ENCODE measurements at places on chromosomes 1 and 21. TPM values are rescaled to one million over a fixed set of nuclear protein-coding genes. Genes with fewer than 3 reads are reported as not detected.

- no peak for DNase-seq
These were observed 127.3 kb upstream of the PLD5 start for GRCh38 chr1:242651817-242652216.

DNA sequence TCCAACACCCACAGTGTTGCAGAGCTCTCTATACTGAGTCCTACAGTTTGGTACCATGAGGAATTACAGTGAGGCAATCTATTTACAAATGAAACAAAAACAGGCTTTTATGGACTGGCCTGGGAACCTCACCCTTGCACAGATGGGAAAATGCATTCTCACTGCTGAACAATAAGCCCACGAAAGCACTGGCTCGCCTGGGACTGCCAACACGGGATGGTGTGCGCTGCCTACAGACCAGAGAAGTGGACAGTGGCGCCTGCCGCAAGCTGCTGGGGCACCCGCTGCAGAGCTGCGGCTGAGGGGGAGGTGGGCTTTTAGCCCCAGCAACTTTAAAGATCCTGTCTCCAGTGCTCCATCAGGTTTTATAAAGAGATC lies 28.5 kb upstream of the ABCG1 start:
- DNase-seq = no peak

Gene ANGPTL3
- polyA plus RNA-seq = 0.11 TPM

GRCh38 chr1:238401144-238401543 lies 510.4 kb upstream of the ZP4 start:
- DNase-seq = peak; percentile 5

- no peak for DNase-seq
These were observed 53.2 kb downstream of the LAMC2 start for GRCh38 chr1:183239220-183239742.

- no peak for DNase-seq
These were observed 62.0 kb downstream of the KCNK1 start for GRCh38 chr1:233675893-233676292.

DNA sequence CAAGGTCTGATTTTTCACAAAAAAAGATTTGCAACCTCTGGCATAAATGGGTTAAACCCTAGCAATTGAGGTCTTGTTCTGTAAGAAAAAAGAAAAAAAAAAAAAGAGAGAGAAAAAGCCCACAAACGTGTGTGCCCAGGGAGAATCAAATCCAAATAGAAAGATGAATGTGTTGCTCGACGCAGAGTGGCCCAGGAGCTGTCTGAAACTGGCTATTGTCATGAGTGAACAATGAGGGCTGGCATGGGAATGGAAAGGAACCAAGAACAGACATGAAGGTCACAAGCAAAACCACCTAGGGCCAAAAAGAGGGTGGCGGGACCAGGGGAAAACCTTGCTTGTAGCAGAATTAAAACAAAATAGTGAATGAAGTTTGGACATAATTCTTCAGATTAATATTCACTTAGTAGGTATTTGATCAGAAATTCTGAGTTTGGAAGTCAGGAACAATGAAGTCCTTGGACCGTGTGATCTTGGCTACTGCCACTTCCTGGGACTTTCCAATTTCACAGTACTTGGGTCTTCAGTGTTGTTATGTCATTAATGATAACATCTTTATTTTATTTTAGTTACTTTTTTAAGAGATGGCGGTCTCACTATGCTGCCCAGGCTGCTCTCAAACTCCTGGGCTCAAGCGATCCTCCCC lies 3.1 kb downstream of the ENO1 start:
- no peak for DNase-seq

DNA sequence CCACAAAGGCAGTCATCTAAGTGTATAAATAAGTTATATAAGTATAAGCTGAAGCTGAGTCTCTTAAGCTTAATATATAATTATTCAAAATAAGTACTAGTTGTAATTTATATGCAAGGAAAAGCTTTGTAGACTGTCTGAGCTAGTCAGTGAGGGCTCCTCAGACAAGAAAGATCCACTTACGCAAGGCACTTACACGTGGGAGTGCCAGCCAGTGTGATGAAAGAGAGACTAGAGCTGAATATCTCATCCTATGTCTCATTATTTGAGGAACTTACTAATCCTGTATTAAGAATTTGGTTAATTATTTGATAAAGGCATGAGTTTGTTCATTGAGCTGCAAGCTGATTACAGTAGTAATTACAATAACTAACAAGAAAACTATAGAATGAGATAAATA lies 146.9 kb downstream of the PDE4B start:
- DNase-seq = no peak

DNA sequence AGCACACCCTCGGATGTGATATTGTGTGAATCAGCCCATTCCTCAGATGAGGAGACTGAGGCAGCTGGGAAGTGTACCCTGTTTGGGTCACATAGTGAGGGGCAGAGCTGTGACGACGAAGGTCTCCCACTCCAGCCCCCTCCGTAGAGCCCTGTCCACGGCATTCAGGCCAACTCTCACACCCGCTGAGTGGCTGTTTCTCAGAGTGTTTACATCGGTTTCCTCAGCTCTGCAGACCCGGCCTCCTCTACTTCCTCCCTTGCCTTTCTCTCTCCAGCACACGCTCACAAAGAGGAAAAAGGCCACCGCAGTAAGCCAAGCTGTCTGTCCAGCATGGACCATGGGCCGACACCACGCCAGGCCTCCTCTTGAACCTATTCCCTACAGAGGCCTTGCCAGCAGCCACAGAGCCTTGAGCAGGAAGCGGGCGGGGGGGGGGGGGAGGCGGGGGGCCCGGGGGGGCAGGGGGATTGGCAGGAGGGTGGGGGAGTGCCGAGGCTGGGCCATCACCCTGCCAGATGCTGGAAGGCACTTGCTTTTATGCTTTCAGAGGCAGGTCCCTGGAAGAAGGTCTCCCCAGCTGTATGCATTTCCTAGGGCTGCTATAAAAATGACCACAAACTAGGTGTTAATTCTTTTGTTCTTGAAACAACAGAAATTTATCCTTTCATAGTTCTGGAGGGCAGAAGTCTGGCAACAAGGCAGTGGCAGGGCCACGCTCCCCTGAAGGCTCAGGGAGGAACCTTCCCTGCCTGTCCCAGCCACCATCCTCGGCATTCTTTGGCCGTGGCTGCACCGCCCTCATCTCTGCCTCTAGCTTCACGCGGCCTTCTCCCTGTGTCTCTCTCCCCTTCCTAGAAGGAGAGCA lies 178.4 kb downstream of the PSMG1 start:
- DNase-seq = no peak

Gene CELA3A
- polyA plus RNA-seq = 2.0 TPM

Gene DNAJC28
- polyA plus RNA-seq = 1.2 TPM

Gene ANKRD65
- polyA plus RNA-seq = 17.7 TPM

DNA sequence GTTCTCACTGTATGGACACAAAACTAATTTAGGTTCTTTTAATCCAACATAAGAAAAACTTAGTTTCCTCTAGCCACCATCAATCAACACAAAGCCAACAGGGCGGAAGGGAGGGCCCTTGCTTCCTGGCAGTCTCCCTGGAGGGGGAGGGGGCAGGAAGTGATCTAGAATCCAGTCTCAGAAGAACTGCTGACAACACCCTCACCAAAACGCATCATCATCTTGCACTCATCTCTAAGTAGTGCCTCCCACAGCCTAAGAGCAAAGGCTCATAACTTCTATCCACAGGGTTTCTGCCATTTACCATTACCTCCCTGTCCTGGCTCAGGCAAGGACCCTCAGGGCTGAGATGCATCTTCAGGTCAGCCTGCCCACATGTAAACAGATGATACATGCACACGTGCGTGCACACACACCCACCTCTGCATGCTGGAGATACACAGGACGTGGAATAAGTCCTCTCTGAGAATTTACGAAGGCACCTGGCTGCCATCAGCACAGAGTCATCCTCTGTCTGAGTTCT lies 20.5 kb downstream of the HIVEP3 start:
- no peak for DNase-seq

- no peak for DNase-seq
These were observed 26.5 kb downstream of the AKNAD1 start for GRCh38 chr1:108830119-108831008.

Gene CAPN8
- polyA plus RNA-seq = 11.9 TPM

DNA sequence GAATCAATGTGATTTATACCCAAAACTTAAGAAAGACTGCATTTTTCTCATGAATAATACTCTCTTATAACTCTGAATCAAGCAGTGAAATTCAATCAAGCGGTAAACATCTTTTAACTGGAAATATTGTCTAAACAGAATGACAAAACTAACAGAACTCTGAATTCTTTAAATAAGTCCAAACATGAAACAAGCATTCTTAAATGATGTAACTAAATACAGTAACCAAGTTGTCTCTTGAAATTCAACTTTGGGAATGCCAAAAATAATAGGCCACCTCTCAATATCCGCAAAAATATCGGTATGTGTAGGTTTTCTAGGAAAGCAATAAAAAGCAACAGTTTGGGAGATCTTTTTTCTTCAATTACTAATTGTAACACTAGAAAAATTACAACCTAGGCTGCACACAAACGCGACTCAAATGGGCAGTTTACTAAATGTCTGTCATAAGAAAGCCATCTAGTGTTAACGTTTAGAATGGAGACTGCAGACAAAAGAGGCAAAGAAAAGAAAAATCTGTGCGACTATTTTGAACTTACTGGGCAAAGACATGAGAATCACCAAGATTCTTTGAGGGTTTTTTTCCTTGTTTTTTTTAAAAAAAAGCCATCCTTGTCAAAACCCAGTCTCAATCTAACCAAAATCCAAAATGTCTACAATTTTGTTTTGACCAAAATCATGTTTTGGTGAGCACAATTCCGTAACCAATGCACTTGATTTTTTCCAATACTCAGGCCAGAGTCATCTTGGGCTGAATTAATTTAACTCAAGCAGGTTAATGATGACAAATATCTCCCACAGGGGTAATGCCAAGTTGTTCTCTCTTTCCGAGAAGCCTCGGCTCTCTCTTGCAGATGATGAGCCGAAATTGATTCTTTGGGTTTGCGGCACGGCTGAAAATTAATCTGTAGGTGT lies 1.3 kb downstream of the SIPA1L2 start:
- DNase-seq = no peak

- no peak for DNase-seq
These were observed 52.8 kb upstream of the HNRNPU start for GRCh38 chr1:244917073-244917670.

DNA sequence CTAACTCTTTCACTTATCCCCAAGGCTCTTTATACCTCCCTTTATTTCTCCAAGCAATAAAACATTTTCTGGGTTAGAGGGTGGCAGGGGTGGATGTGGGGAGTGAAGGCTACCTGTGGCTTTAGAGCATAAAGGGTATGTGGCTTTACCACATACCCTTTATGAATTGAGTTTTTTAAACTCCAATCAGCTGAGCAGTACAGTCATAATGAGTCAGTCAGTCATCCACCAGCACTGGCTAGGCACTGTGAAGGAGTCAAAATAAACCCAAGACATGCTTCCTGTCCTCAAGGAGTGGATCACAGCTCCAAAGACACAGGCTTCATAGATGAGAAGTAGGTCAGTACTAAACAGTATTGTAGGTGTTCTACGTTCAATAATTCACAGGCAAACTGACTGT lies 2.6 kb upstream of the TDRD10 start:
- DNase-seq = no peak

- DNase-seq = no peak
These were observed 25.5 kb downstream of the EVI5 start for GRCh38 chr1:92759361-92759760.

Gene AVPR1B
- not detected for polyA plus RNA-seq

Gene PTGER3
- 16.0 TPM for polyA plus RNA-seq

DNA sequence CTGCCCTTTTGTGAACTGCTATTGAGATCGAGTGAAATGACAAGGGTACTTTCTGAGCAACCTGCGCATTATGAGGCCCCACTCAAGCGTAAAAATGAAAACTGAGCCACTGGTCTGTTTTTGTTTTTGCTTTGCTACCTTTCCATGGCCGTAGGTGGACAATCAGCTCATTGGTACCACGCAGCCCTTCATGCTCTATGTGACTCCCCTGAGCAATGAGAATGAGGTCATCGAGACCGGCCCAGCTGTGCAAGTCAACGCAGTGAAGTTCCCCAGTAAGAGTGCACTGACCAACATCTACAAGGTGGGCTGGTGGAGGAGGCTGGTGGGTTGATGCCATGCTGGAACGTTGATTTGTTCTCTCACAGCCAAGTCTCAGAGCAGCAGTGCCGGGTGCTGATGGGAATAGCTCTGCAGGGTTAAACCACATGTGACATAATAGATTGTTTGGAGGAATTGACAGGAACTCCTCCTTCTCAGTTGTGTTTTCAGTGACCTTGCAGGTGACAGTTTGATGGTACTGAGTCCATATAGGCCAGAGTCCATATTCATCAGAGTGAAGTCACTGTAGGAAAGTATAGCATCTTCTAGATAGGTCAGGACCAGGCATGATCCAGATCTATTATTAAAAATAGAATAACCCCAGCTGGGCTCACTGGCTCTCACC lies 170.3 kb downstream of the VPS13D start:
- no peak for DNase-seq

DNA sequence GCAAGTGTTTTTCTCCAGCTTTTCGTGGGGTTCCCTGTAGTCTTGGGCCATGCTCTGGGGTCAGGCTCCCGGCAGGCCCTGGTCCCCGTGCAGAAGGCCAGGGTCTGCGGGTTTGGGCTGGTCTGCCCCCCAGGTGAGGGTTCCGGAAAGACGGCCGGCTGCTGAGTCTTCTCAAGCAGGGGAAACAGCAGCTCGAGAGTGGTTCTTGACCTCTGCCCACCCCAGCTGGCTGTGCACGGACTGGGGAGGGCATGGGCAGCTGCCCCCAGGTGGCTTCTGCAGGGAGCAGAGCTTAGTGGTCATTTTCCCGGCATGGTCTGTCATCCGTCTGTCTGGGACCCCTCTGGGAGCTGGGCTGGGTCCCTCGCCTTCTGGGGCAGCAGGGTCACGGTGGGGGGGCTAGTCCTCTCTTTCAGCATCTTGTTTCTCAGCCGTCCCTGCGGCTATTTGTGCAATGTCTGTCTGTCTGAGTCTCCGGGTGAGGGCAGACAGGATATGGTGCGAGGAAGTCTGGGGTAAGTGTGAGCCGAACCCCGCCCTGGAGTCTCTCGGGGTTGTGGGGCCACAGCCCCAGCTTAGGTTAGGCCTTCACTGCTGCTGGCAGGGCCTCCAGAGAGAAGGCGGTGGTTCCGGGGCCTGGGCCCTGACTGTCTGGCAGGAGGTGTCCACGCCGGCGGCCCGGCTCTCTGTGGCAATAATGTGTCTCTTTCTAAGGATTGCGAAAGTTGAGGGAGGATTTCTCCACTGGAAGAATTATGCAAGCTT lies 6.1 kb downstream of the SKI start:
- no peak for DNase-seq

All from urinary bladder (tissue), 4 donors.